H1 (cell line): ENCODE measurements at places on chromosomes 5 and 9.
A peak's percentile ranks its signal among the peaks of the same experiment; 100 is the strongest.

- no peaks in the 10 kb centered on the region for H3K27me3 ChIP-seq
- no peaks in the 10 kb centered on the region for H3K4me1 ChIP-seq
- H3K27ac ChIP-seq = no peak overlapping the region
Measured at GRCh38 chr5:514101-514485, 10.2 kb downstream of the SLC9A3 start.

GRCh38 chr5:43432486-43433375, 20.5 kb upstream of the CCL28 start:
- H3K4me3 ChIP-seq = no peak overlapping the region
- no peaks in the 10 kb centered on the region for H3K27me3 ChIP-seq
- no peak overlapping the region for H3K27ac ChIP-seq
- DNase-seq = no peak
- H3K4me1 ChIP-seq = no peaks in the 10 kb centered on the region

GRCh38 chr5:159838551-159839222, 77.6 kb upstream of the ADRA1B start:
- no peaks in the 10 kb centered on the region for H3K27me3 ChIP-seq
- H3K4me3 ChIP-seq = no peak overlapping the region
- no peak overlapping the region for H3K27ac ChIP-seq
- no peaks in the 10 kb centered on the region for H3K4me1 ChIP-seq

DNA sequence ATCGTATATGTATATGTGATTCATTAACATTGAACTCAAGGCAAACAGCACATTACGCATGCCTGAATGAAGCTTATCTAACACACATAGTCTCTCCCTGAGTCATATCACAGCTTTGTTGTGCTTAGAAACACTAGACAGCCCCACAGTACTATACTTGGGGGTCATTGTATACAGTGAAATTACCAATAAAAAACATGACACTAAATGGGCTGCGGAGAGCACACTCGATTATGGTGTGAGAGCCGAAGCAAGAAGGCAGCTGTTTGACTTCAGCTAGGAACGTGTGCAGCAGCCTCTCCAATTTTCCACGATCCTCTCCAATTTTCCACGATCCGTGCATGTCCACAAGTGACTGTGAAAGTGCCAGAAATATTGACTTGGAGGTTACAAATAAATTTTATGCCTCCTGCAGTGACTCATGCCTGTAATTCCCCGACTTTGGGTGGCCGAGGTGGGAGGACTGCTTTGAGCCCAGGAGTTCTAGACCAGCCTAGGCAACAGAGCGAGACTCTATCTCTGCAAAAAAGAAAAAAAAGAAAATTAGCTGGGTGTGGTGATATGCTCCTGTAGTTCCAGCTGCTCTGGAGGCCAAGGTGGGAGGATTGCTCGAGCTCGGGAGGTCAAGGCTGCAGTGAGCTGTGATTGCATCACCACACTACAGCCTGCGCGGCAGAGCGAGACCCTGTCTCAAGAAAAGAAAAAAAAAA, 102.4 kb downstream of the DAPK1 start:
- no peaks in the 10 kb centered on the region for H3K36me3 ChIP-seq
- H3K27ac ChIP-seq = no peak overlapping the region
- H3K4me3 ChIP-seq = no peak overlapping the region

GRCh38 chr9:134413890-134414623, 87.8 kb downstream of the RXRA start:
- no peaks in the 10 kb centered on the region for H3K36me3 ChIP-seq
- no peak for DNase-seq
- no peak overlapping the region for H3K27ac ChIP-seq
- H3K4me3 ChIP-seq = no peak overlapping the region

DNA sequence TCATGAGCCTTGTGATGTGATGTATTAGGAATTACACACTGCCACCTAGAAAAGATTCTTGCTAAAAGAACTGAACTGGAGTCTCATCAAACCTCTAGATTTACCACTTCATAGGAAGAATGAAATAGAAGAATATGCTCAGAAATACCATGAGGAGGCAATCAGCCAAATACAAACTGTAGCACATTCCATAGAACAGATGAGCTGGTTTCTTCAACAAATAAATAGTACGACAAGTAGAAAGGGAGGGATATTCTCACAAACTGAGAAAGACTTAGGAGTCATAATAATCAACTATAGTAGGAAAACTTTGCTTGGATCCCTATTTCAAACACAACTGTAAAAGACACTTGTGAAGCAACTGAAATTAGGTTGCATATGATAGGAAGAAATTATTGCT, 15.4 kb downstream of the PLGRKT start:
- H3K36me3 ChIP-seq = no peaks in the 10 kb centered on the region
- no peaks in the 10 kb centered on the region; the same call in 1 of the 2 replicates for H3K4me1 ChIP-seq
- H3K27me3 ChIP-seq = no peaks in the 10 kb centered on the region
- no peak overlapping the region for H3K27ac ChIP-seq
- no peak for DNase-seq

DNA sequence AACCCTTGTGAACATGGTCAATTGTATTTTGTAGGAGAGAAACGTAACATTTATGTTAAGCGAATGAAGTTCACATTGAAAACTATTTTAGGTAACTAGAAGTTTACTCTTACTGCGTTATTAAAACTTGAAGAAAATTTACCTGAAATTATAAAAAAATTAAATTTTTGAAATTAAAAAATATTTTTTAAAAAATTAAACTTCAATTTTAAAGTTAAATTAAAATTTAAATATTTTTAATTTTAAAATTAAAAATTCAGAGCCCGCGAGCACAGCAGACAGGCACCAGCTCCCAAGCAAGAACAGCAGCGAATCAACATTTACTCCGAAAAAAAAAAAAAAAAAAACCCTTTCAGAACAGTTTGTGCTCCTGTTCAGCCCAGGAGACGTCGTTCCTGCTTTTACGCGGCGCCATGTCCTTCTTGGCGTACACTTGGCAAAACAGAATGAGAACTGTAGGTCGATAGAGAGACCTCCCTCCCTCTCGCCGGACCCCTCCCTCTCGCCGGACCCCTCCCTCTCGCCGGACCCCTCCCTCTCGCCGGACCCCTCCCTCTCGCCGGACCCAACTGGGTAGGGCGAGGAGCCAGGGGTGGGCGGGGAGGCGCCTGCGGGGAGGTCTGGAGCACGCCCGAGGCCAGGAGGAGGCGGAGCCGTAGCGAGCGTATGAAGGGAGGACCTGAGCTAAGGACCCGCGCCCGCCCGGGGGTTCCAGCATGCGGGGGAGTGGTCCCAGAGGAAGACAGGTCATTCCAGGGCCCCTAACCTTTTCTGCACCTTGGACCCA, 235.8 kb downstream of the ROR2 start:
- no peaks in the 10 kb centered on the region for H3K36me3 ChIP-seq
- H3K4me3 ChIP-seq = peak overlapping the region; percentile 43
- no peaks in the 10 kb centered on the region for H3K27me3 ChIP-seq
- H3K27ac ChIP-seq = no peak overlapping the region
- H3K4me1 ChIP-seq = no peaks in the 10 kb centered on the region; the same call in 1 of the 2 replicates
- DNase-seq = peak; percentile 82

- peaks cover 22% of the 10 kb centered on the region; the same call in 1 of the 2 replicates for H3K4me1 ChIP-seq
- no peak overlapping the region; the same call in 1 of the 2 replicates for H3K4me3 ChIP-seq
- peak; percentile 65 for DNase-seq
- H3K36me3 ChIP-seq = no peaks in the 10 kb centered on the region
- H3K27me3 ChIP-seq = peaks cover 2% of the 10 kb centered on the region; the same call in 1 of the 2 replicates
Measured at GRCh38 chr5:62043289-62044280, 262.4 kb upstream of the KIF2A start.

DNA sequence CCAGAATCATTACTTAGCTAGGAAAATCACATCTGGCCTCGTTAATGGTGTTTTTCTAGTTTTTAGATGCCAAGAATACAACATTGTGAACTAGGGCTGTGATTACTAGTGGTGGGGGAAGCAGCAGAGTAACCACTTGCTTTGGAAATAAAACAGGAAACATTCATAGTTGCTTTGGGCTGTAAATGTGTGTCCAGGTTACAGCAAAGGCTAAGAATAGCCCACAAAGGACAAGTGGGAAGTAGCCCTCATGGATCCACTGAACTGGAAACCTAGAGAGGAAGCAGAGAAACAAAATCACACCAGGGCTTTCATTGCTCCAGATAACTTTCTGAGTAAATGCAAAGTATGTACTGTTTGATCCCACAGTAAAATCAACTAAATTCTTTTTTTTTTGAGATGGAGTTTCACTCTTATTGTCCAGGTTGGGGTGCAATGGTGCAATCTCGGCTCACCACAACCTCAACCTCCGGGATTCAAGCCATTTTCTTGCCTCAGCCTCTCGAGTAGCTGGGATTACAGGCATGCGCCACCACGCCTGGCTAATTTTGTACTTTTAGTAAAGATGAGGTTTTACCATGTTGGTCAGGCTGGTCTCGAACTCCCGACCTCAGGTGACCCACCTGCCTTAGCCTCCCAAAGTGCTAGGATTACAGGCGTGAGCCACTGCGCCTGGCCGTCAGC, 56.2 kb upstream of the TNFSF15 start:
- H3K27me3 ChIP-seq = no peaks in the 10 kb centered on the region
- no peak overlapping the region for H3K4me3 ChIP-seq
- no peak overlapping the region for H3K27ac ChIP-seq
- no peaks in the 10 kb centered on the region for H3K36me3 ChIP-seq
- DNase-seq = no peak
- H3K4me1 ChIP-seq = no peaks in the 10 kb centered on the region

GRCh38 chr9:109424618-109425017, 73.5 kb downstream of the PTPN3 start:
- no peaks in the 10 kb centered on the region for H3K4me1 ChIP-seq
- H3K4me3 ChIP-seq = no peak overlapping the region
- H3K36me3 ChIP-seq = no peaks in the 10 kb centered on the region

GRCh38 chr9:130940693-130941576, 1.9 kb upstream of the FIBCD1 start:
- H3K27me3 ChIP-seq = peaks cover 27% of the 10 kb centered on the region
- H3K36me3 ChIP-seq = no peaks in the 10 kb centered on the region; the same call in 1 of the 2 replicates
- no peak overlapping the region for H3K27ac ChIP-seq
- DNase-seq = peak; percentile 85

DNA sequence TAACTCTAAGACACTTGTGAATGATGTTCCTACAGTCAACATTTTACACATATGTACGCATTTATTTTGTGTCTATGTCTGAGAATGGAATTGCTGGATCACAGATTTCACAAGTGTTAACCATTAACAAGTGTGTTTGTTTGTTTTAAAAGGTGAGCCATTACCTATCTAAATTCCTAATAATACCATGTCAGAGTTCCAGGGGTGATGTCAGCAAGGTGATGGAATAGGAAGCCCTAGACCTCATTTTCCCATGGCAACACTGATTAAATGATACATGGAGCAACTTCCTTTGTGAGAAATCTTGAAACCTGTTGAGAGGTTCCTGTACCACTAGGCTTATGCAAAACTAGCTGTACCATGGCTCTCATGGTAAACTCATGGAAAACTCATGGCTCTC, 309.7 kb downstream of the CYLC2 start:
- H3K36me3 ChIP-seq = no peaks in the 10 kb centered on the region
- no peaks in the 10 kb centered on the region for H3K4me1 ChIP-seq
- no peak for DNase-seq
- H3K4me3 ChIP-seq = no peak overlapping the region

DNA sequence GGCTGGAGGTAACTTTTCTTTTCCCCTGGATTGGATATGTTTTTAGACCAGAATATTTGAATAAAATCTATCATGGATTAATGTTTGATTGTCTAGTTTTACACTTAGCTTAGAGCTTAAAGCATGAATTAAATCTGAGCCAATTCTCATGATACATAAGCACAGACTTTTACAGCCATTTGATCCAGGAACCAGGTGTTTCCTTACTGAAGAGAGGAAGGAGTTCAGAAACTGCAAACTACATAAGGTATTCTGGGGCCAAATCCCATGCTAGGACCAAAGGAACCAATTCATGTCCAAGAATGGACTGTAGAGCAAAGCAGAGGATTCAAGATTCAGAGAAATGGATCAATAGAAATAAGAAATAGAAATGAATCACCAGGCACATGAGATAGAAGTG, 360.4 kb upstream of the ZNF608 start:
- H3K4me3 ChIP-seq = no peak overlapping the region
- H3K27me3 ChIP-seq = no peaks in the 10 kb centered on the region
- H3K36me3 ChIP-seq = no peaks in the 10 kb centered on the region
- H3K27ac ChIP-seq = no peak overlapping the region
- DNase-seq = no peak

GRCh38 chr5:101969742-101970141, 326.3 kb downstream of the SLCO4C1 start:
- DNase-seq = no peak
- no peak overlapping the region for H3K4me3 ChIP-seq
- no peaks in the 10 kb centered on the region for H3K27me3 ChIP-seq
- no peak overlapping the region for H3K27ac ChIP-seq
- H3K36me3 ChIP-seq = no peaks in the 10 kb centered on the region
- no peaks in the 10 kb centered on the region for H3K4me1 ChIP-seq

- H3K4me3 ChIP-seq = no peak overlapping the region
- no peaks in the 10 kb centered on the region for H3K36me3 ChIP-seq
- no peak for DNase-seq
- H3K27me3 ChIP-seq = no peaks in the 10 kb centered on the region
- no peaks in the 10 kb centered on the region; the same call in 1 of the 2 replicates for H3K4me1 ChIP-seq
- no peak overlapping the region for H3K27ac ChIP-seq
Measured at GRCh38 chr5:175897285-175897684, 25.9 kb downstream of the CPLX2 start.
